Activated T-helper 1 cell treated with anti-CD3 and anti-CD28 coated beads, Interleukin-2, amount 50 U/mL, for 16 hours (primary cell): ENCODE measurements at places on chromosomes 4 and X.

GRCh38 chr4:147194114-147194513 lies 248.4 kb upstream of the TTC29 start:
- no peak for DNase-seq

- DNase-seq = no peak
Observed at GRCh38 chr4:87270144-87270543, 49.7 kb upstream of the KLHL8 start.

- DNase-seq = no peak
Observed at GRCh38 chr4:87901422-87901992, 68.7 kb downstream of the MEPE start.

- no peak for DNase-seq
Observed at GRCh38 chrX:51569561-51569960, 49.2 kb downstream of the CENPVL3 start.

DNA sequence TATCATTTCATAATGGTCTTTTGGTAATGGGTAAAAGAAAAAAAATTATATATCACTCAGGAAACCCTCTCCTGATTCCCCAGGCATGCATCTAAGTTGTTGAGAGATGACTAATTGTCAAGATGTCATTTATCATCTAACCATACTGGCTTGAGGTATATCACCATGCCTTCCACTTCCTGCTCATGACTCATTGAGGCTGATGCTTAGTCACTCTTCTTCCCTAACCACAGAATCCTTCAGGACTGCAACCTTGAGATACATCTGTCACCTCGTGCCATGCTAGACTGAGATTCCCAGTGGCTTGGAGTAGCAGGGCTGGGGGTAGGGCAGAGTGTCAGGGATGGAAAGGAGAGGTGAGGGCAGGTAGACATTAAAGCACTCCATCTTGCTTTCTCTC lies 782.5 kb upstream of the INTU start:
- DNase-seq = no peak

- DNase-seq = no peak
Observed at GRCh38 chrX:37658343-37659030, 27.1 kb upstream of the XK start.
